ENCODE measurements at places on chromosomes 13 and 19.

GRCh38 chr19:51364200-51365106 is 1.7 kb downstream of the ETFB start:
- DNase-seq = no peak

DNA sequence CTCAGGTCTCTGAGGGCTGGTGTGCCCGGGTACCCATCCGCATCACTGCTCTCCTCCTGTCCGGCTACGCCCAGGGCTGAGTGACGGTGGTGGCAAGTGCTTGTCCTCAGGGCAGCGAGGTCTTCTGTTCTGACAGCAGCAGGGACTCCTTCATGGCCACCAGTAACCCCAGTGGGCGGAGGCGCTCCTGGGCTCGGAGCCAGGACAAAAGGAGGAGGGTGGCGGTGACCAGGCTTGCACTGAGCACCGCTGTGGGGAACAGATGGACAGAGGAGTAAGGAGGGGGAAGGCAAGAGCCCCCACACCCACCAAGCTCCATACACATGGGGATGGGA is 5.8 kb downstream of the CD320 start:
- DNase-seq = peak; percentile 62

DNA sequence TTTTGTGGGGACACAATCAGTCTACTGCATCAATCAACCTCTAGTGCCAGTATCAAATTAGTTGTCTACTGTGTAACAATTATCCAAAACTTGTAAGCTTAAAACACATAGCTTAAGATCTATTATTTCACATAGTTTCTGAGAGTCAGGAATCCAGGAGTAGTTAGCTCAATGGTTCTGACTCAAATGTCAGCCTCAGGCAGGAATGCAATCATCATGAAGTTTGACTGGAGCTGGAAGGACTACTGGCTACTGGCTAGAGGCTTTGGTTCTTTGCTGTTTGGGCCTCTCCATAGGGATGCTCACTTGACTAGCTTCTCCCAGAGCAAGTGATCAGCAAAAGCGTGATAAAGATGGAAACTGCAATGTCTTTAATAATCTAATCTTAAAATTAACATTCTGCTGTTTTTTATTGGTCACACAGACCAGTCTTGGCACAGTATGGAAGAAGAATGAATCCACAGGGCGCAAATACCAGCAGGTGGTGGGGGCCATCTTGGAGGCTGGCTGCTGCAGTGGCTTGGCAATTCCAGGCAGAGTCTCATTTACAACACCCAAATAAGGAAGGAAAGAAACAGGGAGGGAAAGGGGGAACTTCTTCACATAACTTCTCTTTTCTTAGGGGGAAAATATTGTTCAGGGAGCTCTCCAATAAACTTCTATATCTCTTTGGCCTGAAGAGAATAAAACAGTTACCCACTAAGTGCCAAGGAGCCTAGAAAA is 15.7 kb downstream of the CAB39L start:
- DNase-seq = no peak

DNA sequence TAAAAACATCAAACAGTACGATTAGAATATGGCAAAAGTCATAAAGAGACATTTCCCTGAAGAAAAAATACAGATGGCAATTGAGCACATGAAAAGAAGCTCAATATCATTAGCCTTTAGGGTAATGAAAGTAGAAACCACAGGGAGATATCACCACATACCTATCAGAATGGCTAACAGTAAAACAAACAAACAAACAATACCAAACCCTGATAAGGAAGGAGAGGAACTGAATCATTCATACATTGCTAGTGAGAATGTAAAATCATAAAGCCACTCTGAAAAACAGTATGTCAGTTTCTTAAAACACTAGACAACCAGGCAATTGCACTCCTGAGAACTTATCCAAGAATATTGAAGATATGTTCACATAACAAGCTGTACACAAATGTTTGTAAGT is 1342.5 kb upstream of the SLC10A2 start:
- no peak for DNase-seq

GRCh38 chr19:35363001-35363590 is 4.8 kb downstream of the FFAR3 start:
- DNase-seq = peak; percentile 21

- no peak for DNase-seq
Observed at GRCh38 chr13:35961461-35962220, 169.5 kb downstream of the DCLK1 start.

DNA sequence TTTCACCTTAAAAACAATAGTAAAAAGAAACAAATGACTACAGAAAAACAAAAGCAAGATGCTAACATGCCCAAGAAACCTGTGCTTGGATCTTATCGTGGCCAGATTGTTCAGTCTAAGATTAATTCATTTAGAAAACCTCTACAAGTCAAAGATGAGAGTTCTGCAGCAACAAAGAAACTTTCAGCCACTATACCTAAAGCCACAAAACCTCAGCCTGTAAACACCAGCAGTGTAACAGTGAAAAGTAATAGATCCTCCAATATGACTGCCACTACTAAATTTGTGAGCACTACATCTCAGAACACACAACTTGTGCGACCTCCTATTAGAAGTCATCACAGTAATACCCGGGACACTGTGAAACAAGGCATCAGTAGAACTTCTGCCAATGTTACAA is 6.0 kb downstream of the CKAP2 start:
- no peak for DNase-seq

DNA sequence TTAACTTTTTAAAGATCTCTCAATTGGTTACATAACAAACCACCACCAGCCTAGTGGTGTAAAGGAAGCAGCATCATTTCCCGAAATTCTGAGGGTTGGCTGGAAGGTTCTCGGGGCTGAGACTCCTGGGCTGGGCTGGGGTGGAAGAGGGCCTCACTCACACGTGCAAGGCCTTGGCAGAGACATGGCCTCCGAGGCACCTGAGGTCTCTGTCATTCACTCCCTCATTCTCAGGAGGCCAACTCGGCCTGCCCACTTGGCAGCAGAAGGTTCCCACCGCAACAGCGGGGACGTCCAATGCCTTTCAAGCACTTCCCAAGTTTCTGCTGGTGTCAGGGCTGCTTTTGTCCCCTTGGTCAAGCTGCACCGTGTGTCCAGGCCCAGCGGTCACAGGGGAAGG is 18.6 kb upstream of the RASA3 start:
- no peak for DNase-seq

DNA sequence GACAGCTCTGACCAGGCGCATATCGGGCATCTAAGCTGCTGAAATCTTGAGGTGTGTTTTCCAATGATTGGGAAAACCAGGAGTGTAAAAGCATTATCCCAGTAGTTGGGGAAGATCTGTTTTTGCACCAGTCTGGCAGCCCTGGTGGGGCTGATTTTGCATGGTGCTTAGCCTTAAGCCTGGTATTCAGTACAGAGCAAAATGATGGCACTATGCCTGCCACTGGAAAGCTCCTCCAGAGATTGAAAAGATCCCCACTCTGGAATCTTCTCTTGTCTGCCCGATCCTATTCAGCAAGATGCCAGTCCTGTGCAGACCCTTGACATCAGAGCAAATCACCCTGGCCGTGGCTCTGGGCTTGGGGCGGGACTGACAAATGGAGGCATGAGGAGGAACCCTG is 44.7 kb upstream of the SIAH3 start:
- DNase-seq = no peak

DNA sequence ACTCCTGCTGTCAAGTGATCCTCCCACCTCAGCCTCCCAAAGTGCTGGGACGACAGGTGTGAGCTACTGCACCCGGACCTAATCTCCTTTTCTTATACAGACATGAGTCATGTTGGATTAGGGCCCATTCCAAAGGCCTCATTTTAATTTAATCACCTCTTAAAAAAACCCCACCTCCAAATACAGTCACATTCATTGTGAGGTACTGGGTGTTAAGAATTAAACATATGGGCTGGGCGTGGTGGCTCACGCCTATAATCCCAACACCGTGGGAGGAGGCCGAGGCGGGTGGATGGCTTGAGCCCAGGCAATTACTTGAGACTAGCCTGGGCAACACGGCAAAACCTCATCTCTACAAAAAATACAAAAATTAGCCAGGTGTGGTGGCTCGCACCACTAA is 46.6 kb downstream of the PIN1 start:
- DNase-seq = no peak

GRCh38 chr13:23871616-23872220 is 17.5 kb downstream of the MIPEP start:
- DNase-seq = no peak

GRCh38 chr13:61913183-61913582 is 497.5 kb upstream of the PCDH20 start:
- no peak for DNase-seq

GRCh38 chr19:48120505-48120904 is 9.9 kb upstream of the PLA2G4C start:
- DNase-seq = no peak

- no peak for DNase-seq
Observed at GRCh38 chr19:18104793-18105131, 7.2 kb downstream of the MAST3 start.

- peak; percentile 91 for DNase-seq
Observed at GRCh38 chr19:940591-941291, 14.9 kb downstream of the ARID3A start.

DNA sequence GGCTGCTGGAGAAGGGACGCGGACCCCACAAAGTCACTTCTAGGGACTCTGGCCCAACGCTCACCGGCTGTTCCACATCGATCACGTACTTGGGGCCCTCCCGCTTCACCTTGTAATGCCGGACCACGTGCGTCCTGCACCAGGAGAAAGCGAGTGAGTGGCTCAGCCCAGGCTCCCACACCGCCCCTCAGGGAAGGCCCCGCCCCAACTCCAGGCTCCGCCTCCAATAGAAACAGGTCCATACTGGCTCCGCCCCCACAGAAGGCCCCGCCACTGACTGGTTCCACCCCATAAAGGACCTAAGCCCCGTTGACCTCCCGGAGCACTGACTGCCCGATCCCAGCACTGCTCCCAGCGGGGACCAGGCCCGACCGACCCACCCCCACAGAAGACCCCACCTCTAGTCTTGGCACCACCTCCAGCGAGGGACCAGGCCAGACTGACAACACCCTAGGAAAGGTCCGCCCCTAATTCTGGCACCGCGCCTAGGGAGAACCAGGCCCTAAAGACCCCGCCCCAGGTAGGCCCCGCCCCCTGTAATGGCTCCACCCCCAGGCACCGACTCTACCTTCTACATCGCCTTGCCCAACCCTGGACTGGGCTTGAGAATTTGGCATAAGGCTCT is 11.3 kb downstream of the STAP2 start:
- DNase-seq = no peak

DNA sequence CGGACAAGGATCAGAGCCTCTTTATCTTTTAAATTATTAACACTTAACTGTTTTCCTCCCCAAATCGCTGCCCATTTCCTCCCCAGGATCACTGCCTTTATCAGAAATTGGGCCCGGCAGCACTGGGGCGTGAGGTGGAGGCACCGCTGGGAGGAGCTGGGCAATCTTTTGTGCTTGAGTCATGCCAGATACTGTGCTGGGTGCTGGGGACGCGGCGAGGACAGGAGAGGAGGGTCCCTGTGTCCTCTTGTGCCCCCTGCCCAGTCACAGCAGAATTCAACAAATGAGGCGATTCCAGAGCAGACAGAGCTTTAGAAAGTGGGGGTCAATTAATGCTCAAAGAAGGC is 347.8 kb downstream of the ZNF536 start:
- DNase-seq = peak; percentile 55

DNA sequence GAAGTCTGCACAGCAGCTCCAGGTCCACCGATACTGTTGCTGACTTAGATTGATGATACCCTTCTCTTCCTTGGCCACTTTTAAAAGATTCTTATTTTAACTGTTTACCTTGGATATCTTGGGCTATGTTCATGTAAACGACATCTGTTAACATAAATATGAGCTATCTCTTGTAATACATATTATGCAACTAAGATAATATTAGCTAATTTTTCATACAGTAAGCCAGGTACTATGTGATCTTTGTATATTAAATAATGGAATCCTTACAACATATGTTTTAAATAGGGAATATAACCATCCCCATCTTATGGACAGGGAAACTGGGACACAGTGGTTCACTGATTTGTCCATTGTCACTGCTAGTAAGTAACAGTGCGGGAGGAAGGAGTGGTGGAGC is 37.9 kb downstream of the TNFRSF19 start:
- DNase-seq = no peak
